ENCODE measurements at places on chromosomes 13 and 19. TPM values are rescaled to one million over a fixed set of nuclear protein-coding genes. Genes with fewer than 3 reads are reported as not detected.

DNA sequence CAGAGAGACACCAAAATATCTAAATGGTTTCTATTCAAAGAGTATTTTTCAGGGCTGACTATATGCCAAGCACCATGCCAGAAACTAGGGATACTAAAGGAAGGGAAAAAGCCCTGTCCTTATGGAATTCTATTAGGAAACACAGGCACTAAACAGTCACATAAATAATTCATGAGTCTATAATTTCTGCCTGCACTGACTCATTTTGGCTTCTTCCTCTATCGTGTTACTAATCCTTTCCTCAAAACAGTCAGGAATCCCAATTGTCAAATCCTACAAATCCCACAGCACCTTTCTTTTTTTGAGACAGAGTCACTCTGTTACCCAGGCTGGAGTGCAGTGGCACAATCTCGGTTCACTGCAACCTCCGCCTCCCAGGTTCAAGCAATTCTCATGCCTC is 29.2 kb downstream of the XPO4 start:
- no peak for DNase-seq

DNA sequence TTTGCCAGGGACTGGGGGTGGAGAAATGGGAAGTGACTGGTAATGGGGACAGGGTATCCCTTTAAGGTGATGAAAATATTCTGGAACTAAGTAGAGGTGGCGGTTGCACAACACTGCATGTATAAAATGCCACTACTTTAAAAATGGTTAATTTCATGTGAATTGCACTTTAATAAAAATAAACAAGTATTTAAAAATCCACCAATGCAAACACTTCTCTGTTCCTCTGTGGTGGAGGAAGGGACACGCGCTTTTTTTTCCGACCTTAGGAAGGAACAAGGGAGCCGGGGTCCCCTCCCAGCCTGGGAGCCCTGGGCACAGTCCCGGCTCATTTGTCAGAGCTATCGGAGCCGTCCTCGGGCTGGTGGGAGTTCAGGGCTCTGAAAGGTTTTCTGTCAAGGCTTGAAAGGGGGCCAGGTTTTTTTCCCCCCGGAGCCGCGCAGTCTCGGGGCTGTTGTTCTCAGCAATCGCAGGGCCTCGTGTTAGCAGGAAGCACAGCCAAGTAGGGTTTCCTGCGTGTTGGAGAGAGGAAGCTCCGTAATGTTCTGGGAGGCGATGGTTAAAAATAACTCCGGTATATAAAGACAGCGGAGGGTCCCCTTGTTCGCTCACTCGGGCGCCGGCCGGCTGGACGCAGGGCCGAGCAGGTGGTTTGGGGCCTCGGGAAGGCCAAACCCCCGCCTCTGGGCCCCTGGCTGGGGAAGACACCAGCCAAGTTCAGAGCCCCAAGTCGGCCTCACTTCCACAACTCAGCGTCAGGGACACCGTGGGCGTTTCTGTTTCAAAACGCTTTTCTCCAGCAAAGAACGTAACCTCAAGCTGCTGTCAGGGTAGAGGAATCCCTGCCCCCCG is 41.2 kb upstream of the KLF2 start:
- DNase-seq, result peak; percentile 55

DNA sequence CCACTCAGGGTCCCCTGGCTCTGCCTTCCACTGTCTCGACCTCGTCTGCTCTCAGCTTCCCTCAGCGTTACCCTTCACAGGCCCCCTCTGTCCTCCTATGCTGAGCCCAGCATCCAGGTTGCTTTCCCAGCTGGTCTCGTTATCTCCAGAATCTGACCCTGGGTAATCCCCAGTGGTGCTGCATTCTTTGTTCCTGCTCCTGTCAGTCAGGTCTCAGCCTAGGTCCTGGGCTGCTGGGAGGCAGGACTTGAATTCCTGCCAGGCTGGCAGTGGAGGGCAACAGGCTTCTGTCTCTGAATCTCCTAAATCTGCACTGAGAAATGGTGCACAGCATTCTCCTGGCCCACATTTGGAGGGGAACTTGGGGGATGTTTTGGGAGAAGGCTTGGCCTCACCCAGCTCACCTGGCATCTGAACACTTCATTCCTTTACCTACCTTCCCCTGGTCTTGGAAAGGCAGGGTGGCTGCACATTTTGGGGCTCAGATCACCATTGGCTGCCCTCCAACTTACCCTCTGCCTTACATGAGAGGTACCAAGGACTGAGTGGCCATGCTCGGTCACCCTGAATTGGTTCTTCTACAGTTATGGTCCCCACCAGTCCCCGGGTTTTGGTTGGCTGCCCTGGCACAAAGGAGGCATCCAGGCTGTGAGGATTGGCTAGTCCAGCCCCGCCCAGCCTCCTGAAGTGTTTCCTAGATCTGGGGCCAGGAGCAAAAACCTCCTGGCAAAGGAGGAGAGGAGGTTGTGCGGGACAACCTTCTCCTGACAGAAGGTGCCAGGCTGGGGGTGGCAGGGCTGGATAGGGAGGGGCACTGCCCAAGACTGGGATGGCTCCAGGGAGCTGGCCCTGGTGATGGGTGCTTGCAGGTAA is at the start of gene CYP4F8:
Gene CYP4F8 (plus strand): TSS at position 712 of the 873 bp plus-strand sequence. CDS start 399 bp downstream, outside the sequence.
- no peak for DNase-seq

- no peak for DNase-seq
Observed at GRCh38 chr19:28322491-28322890, 890.5 kb downstream of the UQCRFS1 start.

DNA sequence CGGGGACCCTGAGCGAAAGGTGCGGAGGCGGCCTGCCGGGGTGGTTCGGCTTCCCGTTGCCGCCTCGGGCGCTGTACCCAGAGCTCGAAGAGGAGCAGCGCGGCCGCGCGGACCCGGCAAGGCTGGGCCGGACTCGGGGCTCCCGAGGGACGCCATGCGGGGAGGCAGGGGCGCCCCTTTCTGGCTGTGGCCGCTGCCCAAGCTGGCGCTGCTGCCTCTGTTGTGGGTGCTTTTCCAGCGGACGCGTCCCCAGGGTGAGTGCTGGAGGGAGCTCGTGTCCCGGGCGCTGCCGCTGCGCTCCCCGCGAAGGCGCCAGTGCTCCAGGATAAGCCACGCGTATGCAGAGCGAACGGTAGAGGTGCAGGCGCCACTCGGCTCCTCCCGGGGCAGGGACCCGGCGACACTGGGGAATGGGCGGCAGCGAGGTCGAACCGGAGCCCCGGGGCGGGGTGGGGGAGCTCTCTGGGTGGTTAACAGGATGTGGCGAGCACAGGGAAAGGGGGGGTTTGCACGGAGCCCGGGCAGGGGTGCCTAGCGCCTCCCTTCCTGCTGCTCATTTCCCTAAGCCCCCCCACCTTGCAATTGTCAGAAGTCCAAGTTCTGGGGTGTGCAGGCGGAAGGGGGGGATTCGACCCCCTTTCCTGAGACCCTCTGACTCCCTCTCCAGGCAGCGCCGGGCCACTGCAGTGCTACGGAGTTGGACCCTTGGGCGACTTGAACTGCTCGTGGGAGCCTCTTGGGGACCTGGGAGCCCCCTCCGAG is at the start of gene IL27RA:
Gene IL27RA (plus strand): TSS at position 44 of the 762 bp plus-strand sequence. CDS start 111 bp downstream, at position 155.
- peak; percentile 70 for DNase-seq

GRCh38 chr19:18473003-18473705 is 35.2 kb upstream of the ISYNA1 start:
- DNase-seq, result no peak

DNA sequence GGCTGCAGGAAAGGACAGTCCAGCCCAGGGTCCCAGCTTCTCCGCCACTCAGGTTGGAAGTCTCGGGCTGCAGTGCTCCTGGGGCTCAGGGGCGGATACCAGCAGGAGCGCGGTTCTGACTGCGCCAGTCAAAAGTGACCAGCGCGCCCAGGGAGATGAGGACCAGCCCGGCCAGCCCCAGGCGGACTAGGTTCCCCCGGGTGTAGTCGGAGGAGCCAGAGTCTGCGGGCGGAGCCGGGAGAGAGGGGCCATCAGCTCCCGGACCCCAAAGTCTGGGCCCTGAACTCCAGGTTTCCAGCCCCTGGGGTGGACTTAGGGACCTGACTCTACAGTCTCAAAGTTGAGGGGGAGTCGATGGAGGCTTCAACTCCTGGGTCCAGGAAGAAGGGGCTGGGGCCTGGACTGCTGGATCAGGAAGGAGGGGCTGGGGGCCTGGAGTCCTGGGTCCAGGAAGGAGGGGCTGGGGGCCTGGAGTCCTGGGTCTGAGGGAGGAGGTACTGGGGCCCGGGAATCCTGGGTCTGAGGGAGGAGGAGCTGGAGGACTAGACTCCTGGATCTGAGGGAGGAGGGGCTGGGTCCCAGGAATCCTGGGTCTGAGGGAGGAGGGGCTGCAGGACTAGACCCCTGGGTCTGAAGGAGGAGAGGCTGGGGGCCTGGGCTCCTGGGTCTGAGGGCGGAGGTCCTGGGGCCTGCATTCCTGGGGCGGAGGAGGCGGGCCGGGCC is 5.3 kb downstream of the OSCAR start:
- no peak for DNase-seq

GRCh38 chr13:39144941-39145533 is 106.8 kb downstream of the NHLRC3 start:
- no peak for DNase-seq

GRCh38 chr19:14081797-14082674 is 3.5 kb downstream of the C19orf67 start:
- DNase-seq, result no peak

- no peak for DNase-seq
Observed at GRCh38 chr19:3577723-3578344, 5.1 kb downstream of the HMG20B start.

DNA sequence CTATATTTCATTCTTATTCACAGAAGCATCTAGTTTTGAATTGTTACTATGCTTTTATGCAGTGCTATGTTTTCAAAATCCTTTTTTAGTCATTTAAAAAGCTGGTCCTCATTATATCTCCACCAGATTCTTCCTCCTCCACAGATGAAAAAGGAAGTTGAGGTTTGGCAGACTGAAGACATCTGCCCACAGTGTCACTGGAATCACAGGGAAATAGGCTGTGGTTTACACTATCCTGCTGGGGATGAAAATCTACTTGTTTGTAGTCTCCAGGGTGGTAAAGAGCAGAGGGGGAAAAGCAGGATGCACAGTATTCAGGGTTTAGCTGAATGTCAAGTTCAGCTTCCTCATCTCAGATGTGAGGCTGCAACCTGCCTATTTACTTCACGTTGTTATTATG is 351.2 kb downstream of the DNAJC15 start:
- no peak for DNase-seq

DNA sequence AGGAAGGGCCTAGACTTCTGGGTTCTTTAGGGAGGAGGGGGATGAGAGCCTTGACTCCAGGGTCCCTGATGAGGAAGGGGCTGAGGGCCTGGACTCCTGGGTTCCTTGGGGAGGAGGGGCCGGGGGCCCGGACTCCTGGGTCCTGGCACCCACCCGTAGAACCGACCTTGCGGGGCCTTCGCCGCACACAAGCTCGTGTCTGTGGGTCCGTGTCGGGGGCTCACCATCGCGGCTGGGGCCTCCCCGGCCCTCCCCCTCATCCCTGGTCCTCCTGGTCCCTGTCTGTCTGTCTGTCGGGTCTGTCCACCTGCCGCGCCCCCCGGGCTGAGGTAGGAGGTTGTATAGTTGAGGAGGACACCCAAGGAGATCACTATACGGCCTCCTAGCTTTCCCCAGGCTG is 662 bp upstream of the SPACA6 start:
- DNase-seq, result no peak

GRCh38 chr19:14048443-14049153 is 13.3 kb downstream of the PALM3 start:
- peak; percentile 65 for DNase-seq

- DNase-seq, result peak; percentile 39
Observed at GRCh38 chr19:1651568-1652291, 685 bp downstream of the TCF3 start.

DNA sequence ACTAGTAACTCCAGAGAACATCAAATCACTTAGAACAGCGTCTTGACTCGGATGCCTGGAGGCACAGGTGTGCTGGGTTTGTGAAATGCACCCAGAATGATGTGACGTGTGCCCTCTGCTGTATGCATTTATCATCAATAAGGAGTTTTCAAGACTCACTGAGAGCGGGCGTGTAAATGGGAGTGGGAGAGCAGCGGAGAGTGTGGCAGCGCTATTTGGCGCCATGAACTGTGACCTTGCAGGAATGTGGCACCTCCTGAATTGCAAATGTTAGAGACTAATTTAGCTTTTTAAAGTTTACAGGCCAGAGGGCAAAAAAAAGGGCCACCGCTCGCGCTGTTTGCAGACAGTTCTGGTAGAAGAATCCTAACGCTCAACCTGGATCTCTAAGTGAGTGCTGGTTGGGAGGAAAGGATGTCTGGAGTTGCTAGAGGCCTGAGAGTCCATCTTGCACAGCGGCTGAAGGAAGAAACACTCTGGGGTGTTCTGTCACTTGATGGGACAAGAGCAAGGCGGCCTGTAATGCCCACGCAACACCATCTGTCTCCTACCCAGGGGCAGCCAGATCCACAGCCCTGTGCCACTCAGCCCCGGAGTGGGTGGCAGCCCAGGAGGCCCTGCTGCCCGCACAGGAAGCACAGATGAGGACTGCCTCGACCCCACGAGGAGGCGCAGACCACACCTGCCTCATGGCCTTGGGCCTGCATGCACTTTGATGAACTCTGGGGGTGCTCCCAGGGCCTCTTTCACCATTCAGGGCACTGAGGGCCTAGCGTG is 19.7 kb downstream of the RANBP3 start:
- DNase-seq, result no peak

DNA sequence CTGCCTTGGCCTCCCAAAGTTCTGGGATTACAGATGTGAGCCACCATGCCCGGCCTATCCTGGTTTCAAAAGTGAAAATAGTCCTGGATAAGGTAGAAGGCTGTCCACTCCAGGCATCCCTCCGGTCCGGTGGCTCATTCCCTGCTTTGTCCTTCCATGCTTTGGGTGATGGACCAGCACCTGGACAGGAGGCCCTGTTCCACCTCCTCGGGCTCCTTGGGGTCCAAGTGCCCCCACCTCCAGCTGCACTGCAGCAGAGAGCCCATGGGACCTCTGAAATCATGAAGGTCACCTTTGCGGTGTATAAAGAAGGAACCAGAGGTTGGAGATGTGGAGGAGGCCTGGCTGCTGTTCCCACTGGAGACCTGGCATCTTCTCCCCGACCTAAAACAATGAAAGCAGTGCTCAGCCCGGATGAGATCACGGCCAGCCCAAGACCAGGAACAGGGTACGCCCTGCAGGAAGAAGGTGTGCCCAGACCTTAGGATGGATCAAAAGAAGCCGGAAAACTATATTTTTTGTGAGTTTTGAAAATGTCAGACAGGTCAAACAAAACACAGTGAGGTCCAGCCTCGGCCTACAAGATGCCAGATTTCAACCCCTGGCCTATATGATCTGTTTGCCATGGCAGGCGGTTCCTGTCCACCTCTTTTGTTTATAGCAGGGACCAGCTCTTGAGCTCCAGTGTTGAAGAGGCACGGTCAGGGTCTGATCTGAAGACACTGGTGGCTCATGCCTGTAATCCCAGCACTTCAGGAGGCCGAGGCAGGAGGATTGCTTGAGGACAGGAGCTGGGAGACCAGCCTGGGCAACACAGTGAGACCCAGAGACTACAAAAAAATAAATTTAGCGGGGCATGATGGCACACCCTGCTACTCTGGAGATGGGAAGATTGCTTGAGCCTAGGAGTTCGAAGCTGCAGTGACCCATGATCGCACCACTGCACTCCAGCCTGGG is 5.8 kb downstream of the LSR start:
- DNase-seq, result no peak

LRP3 gene
- not detected for polyA plus RNA-seq

OR7C1 gene
- not detected for polyA plus RNA-seq

SBSN gene
- not detected for polyA plus RNA-seq

ZNF723 gene
- polyA plus RNA-seq, result not detected

PROZ gene
- polyA plus RNA-seq, result not detected

CALR3 gene
- polyA plus RNA-seq, result not detected

IFNL2 gene
- polyA plus RNA-seq, result not detected
